ENCODE measurements at places on chromosomes 7 and 10. TPM values are rescaled to one million over a fixed set of nuclear protein-coding genes. Genes with fewer than 3 reads are reported as not detected.

The MMP21 gene
- total RNA-seq = not detected

The OGDHL gene
- total RNA-seq = 40.3 TPM

- peaks cover 36% of the 10 kb centered on the region for H3K4me1 ChIP-seq
- H3K36me3 ChIP-seq = peaks cover 18% of the 10 kb centered on the region
- H3K27ac ChIP-seq = peak overlapping the region; percentile 97
These were observed 1.7 kb downstream of the SFXN3 start for GRCh38 chr10:101032637-101033224.

- H3K27ac ChIP-seq = no peak overlapping the region
- no peak for DNase-seq
- H3K4me3 ChIP-seq = no peak overlapping the region
- no peaks in the 10 kb centered on the region for H3K27me3 ChIP-seq
- H3K4me1 ChIP-seq = no peaks in the 10 kb centered on the region
- H3K36me3 ChIP-seq = no peaks in the 10 kb centered on the region
These were observed 270.4 kb downstream of the RELN start for GRCh38 chr7:103719070-103719469.

DNA sequence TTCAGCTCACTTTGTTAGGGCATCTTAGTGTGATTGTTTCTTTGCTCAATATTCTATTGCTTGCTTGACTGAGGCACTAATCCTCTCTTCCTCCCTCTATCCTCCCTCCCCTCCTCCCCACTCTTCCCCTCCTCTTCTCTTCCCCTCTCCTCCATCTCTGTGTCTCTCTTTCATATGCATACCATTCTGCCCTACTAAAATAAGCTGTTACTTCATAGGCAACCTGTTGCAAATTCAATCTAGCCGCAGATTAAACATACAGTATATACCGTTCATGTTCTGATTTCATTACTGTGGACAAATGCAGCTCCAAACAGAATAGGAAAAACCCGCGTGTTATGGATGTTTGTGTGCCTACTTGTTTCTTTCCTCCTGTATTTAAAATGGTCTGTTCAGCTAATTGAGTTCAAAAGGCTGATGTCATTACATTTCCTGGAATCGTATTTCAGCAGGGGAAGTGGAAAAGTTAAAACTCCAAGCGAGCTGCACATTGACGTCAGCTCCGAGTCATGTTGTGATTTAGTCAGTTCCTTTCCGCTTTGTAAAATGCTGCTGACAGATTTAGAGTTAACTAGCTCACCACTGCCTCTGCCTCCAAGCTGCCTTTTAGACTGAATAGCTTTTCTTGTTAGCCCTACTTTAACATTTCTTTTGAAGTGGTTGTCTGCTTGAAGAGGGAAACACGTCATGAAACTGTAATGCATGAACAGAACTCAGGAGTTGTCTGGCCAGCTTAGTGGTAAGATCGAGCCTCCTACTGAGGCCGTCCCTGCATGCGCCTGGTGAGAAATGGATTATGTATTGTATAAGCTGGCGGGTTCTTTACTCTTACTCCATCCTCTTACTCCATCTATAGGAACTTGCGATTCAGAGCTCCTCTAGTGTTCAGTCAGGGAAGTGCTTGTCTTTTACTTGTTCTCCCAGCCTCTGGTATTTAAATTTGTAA, 69.0 kb downstream of the CREM start:
- no peak overlapping the region for H3K4me3 ChIP-seq
- peaks cover 9% of the 10 kb centered on the region for H3K4me1 ChIP-seq
- peak overlapping the region; percentile 96 for H3K27ac ChIP-seq
- H3K36me3 ChIP-seq = no peaks in the 10 kb centered on the region

- no peak overlapping the region for H3K4me3 ChIP-seq
- no peaks in the 10 kb centered on the region for H3K4me1 ChIP-seq
- no peak overlapping the region for H3K27ac ChIP-seq
- H3K36me3 ChIP-seq = no peaks in the 10 kb centered on the region
- H3K27me3 ChIP-seq = no peaks in the 10 kb centered on the region
These were observed 133.8 kb downstream of the WDR37 start for GRCh38 chr10:1190052-1190395.

GRCh38 chr10:17407047-17407446, 47.3 kb downstream of the ST8SIA6 start:
- no peaks in the 10 kb centered on the region for H3K36me3 ChIP-seq
- H3K4me3 ChIP-seq = no peak overlapping the region
- no peak overlapping the region for H3K27ac ChIP-seq
- H3K27me3 ChIP-seq = no peaks in the 10 kb centered on the region

DNA sequence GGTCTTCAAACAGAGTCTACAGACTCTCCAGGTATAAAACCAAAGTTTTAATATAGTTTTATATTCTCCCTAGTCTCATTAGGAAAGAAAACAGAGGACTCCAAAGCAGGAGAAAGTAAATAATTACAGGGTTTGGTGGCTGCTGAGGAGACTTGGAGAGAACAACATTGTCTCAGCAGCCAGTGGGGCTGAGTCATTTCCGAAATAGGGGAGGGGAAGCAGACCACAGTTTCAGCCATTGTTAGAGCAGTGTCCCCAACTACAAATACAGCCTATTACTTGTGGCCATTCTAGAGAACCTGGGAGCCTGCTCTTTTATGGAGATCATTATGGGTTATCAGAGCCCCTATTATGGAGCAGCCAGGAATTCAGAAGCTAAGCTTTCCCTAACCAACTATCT, 44.2 kb upstream of the A1CF start:
- H3K27ac ChIP-seq = no peak overlapping the region
- H3K36me3 ChIP-seq = no peaks in the 10 kb centered on the region
- DNase-seq = no peak
- no peaks in the 10 kb centered on the region for H3K27me3 ChIP-seq
- no peak overlapping the region for H3K4me3 ChIP-seq

GRCh38 chr7:142733271-142733670, 16.0 kb upstream of the PRSS1 start:
- no peak overlapping the region for H3K4me3 ChIP-seq
- DNase-seq = no peak
- no peaks in the 10 kb centered on the region for H3K4me1 ChIP-seq
- H3K27me3 ChIP-seq = no peaks in the 10 kb centered on the region

Measured in thyroid gland (tissue), 4 donors.